ENCODE measurements at places on chromosomes 3 and 15.

- no peak for DNase-seq
Observed at GRCh38 chr3:113404637-113405036, 36.7 kb downstream of the CFAP44 start.

DNA sequence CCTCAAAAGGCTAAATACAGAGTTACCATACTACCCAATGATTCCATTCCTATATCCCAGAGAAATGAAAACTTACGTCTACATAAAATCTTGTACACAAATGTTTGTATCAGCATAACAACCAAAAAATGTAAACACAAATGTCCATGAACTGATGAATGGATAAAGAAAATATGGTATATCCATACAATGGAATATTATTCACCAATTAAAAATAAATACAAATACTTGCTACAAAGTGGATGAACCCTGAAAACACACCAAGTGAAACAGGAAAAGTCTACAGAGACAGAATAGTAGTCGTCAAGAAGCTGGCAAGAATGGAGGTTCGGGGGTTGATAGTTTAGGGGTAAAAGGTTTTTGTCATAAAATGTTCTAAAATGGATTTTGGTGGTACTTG is 54.0 kb upstream of the ANKRD28 start:
- no peak for DNase-seq

DNA sequence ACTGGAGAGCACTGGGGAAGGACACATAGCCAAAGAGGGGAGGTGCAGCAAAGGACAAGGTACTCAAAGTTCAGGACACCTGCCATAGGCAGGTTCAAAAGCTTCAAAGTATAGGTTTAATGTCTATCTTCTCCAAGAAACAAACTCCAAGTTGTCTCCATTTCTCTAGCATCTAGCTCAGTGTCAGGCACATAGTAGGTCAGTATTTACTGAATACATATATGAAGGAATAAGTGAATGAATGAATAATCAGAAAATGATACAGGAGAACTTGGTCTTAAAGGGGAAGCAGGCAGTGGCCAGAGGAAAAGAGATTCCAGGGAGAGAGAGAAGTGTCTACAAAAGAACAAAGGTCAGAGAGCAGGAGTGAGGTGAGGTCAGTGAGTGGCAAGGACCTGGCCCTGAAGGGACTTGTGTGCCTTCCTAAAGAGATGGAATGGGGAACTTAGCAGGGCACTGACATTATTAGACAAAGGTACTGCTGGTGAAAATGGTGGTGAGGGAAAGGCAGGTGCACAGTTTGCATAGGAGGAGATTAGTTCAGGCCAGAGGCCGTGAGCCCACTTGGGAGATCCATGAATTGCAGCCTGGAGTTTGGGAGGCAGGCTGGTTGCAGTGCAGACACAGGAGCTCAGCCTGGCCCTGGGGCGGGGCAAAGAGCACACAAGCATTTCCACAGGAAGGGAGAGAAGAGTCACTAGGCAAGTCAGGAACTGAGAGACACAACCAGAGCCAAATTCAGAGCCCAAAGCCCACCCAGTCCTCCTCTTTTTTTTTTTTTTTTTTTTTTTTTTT is 21.4 kb downstream of the TBC1D2B start:
- no peak for DNase-seq

- DNase-seq, result no peak
Observed at GRCh38 chr15:69540622-69541021, 88.0 kb downstream of the RPLP1 start.

- DNase-seq, result no peak
Observed at GRCh38 chr3:151305060-151305774, 11.4 kb downstream of the GPR87 start.

DNA sequence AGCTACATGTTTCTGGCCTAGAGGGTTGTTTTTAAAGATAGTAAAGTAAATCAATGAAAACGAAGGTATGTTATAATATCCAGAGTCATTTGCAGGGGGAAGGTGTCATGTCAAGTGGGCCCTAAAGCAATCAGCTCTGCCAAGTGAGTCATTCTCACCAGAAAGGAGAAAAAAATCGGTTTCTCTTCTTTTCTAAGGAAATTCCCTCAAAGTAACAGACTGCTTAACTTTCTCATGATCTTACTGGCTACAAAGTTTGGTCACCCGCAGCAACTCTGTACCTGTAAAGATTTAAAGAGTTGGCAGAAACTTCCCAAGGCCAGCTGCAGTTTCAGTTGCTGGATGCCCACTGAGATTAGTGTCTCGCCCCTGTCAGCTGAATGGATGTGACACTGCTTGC is 5.5 kb upstream of the FSIP1 start:
- DNase-seq, result no peak
